ENCODE measurements at places on chromosomes 1 and 21.

- DNase-seq, result no peak
Measured at GRCh38 chr1:14925336-14926136, 228.0 kb upstream of the TMEM51 start.

GRCh38 chr1:52550447-52550846, 2.4 kb downstream of the TUT4 start:
- DNase-seq, result no peak

DNA sequence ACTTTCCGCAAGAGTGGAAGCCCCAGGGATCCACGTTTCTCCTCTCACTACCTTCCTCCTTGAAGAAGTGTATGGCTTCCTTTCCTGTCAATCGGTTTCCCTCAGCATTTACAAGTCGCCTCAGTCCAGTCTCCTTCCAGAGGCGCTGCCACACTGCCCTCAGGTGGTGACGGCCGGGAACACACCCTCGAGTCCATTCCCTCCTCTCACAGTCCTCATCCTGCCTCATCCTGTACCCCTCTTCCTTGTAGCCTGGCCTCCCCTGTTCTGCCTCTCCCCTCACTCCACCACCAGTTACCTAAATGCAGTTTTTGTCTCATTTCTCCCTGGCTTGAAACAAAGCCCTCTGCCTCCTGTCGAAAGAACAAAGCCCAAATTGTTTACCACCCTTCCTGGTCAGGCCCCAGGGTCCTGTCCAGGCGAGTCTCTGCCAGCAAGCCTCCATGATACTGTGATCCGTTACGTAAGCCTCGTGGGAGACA, 23.2 kb upstream of the LSM10 start:
- DNase-seq, result peak; percentile 93

DNA sequence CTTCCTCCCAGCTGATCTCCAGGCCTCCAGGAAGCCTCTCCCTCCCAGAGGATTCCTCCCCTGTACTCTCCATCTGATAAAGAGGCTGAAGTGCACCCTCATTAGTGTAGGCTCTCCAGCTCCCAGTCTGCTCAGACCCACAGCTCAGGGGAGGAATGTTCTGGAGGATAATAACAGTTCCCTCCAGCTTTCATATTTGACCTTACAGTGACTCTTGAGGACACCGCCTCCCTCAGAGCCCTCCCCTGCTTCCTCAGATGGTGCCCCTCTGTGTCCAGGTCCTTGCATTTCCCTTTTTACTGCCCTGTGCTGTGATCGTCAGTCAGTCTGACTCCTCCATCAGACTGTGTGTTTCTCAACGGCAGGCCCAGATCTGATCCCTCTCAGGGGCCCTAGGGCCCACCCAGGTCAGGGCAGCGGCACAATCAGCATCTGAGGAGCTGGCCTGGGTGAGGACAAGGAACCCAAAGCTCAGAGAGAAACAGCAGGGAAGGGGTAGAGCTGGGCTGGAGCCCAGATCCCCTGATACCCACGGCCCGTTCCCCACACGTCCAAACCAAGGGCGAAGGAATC, 1.1 kb upstream of the SHISAL2A start:
- DNase-seq, result no peak

DNA sequence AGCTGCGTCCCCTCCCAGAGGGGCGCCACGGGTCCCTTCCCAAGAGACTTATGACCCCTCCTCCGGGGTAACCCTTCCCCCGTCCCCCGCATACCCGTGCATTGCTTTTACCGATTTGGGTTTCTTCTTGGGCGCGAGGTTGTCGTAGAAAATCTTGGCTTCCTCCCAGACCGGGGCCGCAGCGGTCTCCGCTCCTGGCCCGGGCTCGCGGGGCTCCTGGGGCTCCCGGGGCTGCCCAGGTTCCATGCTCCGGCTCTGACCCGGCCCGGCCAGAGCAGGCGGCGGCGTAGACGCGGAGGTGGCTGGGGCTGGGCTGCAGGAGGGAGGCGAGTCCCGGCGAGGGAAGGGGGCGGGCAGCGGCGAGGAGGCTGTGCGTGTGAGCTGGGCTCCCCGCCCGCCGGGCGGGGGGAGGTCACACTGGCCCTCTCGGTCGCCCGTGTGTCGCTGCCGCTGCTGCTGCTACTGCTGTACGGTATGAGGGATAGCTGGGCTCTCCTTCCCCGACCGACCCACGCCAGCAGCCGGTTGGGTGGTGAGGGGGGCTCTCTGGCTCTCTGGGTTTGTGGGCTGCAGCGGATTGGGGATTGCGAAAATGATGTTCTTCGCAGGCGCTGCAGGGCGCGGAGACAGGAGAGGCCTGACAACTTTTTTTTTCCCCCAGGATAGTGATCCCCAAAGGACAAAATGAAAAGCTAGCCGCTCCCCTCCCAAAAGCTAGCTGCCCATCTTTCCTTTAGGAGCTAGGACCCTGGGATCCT, at the start of gene NT5C1A:
TSS of gene NT5C1A (minus strand) at position 315 of the 758 bp plus-strand sequence. CDS start at position 246, 69 bp downstream.
- no peak for DNase-seq

GRCh38 chr1:93839307-93839706, 39.7 kb downstream of the DNTTIP2 start:
- DNase-seq, result no peak

GRCh38 chr1:14228677-14229076, 369.8 kb upstream of the KAZN start:
- DNase-seq, result no peak

- DNase-seq, result no peak
Measured at GRCh38 chr1:118983558-118984041, 4.5 kb downstream of the TBX15 start.

DNA sequence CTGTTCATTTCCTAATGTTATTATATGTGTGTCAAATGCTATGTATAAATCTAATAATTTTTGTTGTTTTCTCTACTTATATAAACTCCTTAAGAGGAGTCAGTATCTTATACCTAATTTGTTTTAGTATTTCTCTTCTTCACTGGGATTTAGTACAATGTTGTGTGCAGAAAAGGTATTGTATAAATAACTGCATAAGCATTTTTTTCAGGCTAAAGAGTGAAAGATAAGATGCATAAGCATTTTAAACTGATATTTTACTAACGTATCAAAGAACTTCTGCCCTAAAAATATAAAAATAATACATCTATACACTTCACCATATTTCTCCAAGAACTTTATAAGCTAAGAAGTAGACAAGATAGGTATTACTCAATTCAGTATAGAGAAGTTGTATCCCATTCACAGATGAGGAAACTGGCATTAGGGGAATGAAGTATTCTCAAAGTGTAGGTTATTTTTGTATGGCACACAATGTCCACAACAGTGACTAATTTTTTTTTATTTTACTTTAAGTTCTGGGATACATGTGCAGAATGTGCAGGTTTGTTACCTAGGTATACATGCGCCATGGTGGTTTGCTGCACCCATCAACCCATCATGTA, 59.3 kb downstream of the NUP210L start:
- no peak for DNase-seq

- DNase-seq, result no peak
Measured at GRCh38 chr1:150142083-150142482, 7.6 kb upstream of the PLEKHO1 start.

DNA sequence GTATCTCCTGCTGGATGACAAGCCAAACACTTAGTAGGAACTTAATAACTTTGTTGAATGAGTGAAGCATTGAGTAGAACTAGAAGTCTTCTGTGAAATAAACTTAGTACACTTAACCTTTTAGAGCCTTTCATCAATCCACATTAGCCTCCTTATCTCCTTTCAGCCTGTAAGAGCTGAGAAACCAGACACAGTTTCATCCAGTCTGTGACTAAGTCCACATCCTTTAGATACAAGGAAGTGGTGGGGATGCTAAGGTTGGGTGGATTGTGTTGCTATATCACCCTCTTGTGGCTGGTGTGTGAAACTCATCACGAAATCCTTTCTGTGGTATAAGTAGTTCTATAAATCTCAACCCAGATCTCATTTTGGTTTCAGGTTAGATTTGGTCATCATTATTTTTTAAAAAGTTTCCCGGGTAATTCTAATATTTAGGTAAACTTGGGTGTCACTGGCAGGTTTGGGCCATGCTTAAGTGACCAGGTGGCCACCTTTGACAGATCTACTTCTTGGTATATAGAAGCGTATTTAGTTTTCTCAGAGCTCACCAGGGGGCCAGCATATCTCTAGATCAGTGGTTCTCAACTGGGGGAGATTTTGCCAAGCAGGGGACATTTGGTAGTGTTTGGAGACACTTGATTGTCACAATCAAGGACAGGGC, 27.8 kb upstream of the CD84 start:
- DNase-seq, result no peak

- DNase-seq, result no peak
Measured at GRCh38 chr1:80064524-80064923, 1058.0 kb upstream of the ADGRL4 start.

DNA sequence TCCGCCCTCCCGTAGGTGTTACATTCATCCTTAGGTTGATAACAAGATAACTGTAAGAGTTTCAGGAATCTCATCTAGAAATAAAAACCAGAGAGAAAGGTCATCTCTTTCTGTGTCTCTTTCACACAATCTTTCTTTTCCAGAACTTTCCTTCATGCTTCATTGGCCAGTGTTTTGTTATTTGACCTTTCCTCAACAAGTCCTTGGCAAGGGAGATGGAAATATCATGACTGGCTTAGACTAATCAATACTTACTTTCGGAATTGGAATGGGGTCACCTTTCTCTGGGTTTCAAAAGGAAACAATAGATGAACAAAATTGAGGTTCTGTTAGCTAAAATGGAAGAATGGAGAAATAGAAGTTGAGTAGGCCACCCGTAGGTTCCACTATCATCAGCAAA, 72.9 kb upstream of the PPP2R5A start:
- no peak for DNase-seq

- no peak for DNase-seq
Measured at GRCh38 chr1:218671573-218671972, 326.4 kb downstream of the TGFB2 start.

DNA sequence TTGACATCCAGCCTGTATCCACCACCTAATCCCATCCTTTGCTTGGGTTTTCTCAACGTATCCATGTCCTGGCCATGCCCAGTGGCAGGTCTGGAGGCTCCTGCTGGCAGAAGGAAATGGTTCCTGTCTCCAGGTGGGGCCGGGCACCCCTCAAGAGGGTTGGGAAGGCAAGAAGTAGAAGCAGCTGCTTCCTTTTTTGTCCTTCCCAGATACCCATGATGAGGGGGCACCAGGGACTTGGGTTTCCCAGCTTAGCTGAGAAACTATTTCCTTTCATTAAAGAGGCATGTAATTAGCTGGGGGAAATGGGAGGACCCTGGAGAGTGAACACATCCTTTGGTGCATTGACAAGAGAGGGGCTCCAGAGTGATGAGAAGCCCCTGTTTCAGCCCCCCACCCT, 21.1 kb upstream of the SLC45A3 start:
- DNase-seq, result no peak

DNA sequence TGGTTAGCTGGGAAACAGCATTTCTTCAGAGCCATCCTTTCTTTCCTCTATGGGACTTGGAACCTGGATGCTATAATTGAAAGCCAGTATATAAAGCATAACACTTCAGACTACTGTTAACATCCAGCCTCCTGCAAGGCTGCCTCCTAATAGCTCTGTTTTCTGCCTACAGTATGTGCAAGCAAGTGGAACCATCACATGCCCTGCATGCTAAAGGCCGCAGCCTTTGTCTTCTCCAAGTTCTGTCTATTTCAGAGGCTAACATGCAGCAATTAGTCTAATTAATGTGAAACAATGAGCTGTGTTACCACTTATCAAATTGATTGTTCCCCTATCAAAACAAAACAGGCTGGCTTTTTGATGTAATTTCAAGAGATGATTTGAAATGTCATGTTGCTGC, 82.7 kb upstream of the ESRRG start:
- no peak for DNase-seq

All from stimulated activated CD4-positive, alpha-beta T cell treated with anti-CD3 and anti-CD28 coated beads, Interleukin-1b, Interleukin-23, amount 100 ng/mL, for 1 hour (primary cell).